NCI-H1436 (cell line): ENCODE measurements at places on chromosomes 5 and 9.
A peak's percentile ranks its signal among the peaks of the same experiment; 100 is the strongest.

DNA sequence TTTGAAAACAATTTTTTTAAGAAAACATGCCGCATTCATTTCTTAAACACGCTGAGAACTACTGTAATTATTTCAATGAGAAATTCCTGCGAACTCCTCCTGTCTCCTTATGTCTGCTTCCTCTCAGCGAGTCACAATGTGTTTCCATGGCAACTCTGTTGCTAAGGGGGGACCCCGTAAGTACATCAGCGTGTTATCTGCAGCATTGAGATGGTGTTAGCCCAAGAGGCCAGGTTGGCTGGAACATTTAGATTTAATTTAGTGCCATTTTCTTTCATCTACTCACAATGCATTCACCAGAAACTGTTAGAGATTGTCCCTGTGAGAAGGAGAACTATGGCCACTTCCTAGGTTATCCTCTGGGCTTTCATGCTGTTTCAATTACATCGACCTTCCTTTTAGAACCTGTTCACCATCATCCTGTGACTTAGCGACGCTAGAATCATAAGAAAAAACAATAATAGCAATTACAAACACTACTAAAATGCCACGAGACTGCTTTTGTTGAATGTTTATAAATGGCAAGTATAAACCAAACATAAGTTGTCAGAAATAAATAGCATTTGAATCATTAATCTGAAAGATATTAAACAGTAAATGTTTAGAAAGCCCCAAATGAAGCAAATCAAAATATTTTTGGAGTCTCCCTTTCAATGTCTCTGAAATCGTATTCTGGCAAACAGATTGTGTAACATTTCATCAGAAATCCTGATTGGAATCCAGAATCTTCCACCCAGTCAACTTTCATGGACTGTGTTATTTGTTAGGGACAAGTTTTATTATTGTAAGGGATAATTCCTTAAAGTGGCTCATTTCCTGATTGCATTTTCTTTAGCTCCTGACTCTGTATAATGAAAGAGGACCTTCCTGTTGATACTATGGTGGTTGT is 39.7 kb upstream of the SHC3 start:
- DNase-seq: no peak

DNA sequence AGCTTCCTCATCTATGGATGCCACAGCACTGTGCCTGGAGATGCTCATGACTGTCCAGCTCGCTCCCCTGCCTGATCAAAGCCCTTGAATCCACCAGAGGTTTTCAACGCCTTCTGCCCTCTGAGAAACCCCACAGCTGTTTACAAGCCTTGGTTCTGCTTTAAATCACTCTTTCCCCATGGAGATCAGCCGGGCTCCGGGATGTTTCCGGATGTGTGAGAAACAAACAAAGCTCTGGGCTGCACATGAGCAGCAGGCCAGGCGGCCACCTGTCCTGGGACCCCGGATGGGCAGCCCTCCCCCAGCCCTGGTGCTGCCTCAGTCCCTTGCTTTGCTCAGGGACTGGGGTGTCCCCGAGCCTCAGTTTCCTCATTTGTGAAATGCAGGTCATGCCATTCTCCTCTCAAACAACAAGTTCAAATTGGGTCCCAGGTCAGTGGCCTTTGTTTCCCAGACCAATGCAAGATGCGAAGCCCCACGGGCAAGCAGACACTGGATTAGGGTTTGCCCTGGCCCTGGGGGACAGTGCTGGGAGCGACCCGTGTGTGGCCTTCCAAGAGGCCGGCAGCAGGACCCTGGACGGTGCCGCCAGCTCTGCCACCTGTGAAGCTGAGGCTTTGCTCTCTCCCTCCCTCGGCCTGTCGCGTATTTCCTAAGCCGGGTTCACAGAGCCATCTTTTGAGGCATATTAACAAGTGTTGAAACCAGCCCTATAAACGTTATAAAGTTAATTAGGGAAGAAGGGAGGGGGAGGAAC is 42.4 kb upstream of the PHYKPL start:
- DNase-seq: no peak

DNA sequence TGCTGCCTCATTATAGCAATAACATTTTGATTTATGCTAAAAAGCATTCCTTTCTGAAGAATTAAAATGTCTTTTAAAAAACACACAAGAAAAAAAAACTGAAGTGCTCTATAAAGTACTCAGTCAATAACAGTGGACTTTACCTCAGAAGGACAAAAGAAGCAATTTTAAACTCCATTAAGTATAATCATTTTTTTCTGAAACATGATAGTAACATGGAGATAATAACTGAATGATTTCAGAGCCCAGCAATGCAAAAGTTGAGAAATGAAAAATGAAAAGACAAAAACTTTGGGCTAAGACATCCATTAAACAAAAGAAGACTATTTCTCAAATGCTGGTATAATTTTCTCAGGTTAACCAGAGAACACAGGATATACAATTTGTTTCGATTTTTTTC is 78.7 kb downstream of the RFX3 start:
- DNase-seq: no peak

DNA sequence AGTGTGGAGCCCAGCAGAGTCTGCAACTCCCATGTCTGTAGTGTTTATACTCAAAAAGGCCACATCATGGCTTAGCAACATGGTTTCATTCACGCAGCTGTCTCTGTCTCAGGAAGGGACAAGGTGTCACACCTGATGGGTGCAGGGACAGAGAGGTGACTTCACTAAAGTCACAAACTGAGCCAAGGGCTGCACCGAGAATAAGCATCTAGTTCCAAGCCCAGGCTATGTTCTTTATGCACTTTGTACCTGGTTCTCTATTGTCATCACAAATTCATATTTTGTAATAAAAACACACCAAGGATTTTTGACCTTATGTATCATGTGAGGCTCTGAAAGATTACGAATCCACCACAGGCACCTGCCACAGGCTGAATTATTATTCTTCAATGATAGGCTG is 64.9 kb upstream of the STK32A start:
- no peak for DNase-seq

GRCh38 chr9:37324261-37324683 is 98.2 kb upstream of the GRHPR start:
- DNase-seq: peak; percentile 13

DNA sequence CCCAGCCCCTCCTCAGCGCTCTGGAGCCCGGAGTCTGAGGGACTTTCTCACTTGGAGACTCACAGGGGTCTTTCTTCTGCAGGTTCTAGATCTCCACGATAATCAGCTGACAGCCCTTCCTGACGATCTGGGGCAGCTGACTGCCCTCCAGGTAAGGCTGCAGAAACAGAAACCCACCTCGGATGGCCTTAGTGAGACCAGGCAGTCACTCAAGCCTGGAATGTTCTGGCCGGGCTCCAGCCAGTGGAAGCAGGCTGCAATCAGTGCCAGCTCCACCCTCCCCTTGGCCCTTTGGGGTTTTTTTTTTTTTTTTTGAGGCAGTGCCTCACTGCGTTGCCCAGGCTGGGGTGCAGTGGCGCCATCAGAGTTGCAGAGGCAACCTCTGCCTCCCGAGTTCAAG is 7.6 kb downstream of the LRSAM1 start:
- no peak for DNase-seq

DNA sequence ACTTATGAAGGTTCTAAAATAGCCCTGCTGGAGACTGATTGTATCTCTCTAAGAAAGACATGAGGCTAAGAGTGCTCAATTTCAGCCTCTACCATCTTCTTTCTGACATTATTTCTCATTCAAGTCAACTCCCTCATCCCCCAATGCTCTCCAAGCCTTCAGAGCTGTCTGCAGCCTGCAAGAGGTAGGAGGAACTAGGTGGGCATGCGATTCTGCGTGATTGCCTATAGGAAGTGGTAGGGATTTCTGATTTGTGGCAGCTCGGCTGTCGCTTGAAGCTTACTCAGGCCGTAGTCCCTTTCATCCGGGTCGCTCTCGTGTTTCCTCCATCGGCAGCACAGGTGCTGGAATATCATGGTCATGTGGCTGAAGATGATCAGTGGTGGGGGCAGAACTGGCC is 138.1 kb upstream of the KLF9 start:
- DNase-seq: no peak

- DNase-seq: no peak
These were observed 39.4 kb downstream of the KLHL3 start for GRCh38 chr5:137696481-137696880.

DNA sequence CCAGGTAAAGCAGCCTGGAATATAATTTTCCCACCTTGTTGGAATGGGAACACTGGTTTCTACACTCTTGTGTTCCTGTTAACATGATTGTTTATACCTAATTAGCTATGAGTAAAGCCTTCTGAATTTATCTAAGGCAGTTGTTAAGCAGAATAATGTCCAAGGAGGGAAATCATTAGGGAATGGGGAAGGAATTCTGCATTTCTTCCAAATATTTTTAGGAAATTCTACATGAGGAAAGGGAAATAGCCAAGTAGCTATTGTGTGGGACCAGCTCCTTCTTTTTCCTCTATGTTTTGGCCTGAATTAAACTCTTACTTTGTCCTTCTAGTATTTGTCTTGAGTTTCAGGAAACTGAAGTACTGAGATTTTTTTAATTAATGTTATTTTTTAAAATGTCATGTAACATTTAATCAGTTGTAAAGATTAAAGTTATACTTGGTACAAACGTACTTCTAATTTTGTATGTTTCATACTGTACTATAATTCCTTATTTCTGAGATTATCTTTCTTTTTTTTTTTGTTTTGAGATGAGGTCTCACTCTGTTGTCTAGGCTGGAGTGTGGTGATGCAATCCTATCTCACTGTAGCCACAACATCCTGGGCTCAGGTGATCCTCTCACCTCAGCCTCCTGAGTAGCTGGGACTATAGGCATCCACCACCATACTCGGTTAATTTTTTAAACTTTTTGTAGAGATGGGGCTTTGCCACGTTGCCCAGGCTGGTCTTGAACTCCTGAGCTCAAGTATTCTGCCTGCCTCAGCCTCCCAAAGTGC is 28.5 kb downstream of the ANKDD1B start:
- DNase-seq: no peak

GRCh38 chr5:64144425-64145215 is 21.0 kb upstream of the RNF180 start:
- no peak for DNase-seq

GRCh38 chr5:150540615-150541396 is 32.9 kb downstream of the NDST1 start:
- no peak for DNase-seq

DNA sequence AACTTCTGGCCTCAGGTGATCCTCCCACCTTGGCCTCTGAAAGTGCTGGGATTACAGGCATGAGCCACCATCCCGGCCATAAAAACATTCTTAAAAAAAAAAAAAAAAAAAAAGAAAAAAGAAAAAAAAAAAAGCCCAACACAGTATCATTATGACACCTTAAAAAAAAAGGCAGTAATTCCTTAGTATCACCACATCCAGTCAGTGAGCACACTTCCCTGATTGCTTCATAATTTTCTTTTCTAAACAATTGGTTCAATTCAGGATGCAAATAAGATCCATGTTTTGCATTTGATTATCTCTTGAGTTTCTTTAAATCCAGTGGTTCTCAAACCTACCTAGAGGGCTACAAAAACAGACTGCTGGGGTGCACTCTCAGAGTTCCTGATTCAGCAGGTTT is 182.5 kb downstream of the CDK5RAP2 start:
- DNase-seq: no peak

DNA sequence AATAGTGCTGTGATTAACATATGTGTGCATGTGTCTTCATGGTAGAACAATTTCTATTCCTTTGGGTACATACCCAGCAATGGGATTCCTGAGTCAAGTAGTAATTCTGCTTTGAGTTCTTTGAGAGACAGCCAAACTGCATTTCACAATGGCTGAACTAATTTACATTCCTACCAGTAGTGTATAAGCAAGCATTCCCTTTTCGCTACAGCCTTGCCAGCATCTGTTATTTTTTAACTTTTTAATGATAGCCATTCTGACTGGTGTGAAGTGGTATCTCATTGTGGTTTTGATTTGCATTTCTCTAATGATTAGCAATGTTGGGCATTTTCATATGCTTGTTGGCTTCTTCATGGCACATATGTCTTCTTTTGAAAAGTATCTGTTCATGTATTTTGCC is 308.5 kb downstream of the ARRDC3 start:
- DNase-seq: no peak

GRCh38 chr5:143386725-143387124 is 16.8 kb downstream of the NR3C1 start:
- DNase-seq: no peak

DNA sequence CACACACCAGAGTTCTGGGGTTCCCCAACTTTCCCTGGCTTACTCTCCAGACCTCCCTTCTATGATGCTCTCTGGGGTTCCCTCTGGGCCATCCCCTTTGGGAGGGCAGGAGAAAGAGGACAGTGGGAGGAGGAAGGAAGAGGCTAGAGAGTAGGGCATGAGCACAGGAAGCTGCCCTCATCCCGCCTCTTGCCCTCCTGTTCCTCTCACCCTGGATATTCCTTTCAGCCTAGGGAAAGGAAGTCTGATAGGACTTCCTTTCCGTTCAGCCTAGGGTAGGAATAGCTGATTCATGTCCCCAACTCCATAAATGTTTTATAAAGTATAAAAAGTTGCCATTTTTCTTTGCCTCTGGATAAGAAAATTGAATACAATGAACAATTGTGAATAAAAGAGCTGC is 7.4 kb downstream of the MAP1B start:
- no peak for DNase-seq

- no peak for DNase-seq
These were observed 429.1 kb upstream of the IRX4 start for GRCh38 chr5:2311851-2312250.

GRCh38 chr5:39076757-39077728 is 2.8 kb upstream of the RICTOR start:
- DNase-seq: no peak

- DNase-seq: no peak
These were observed 1129.2 kb downstream of the DTWD2 start for GRCh38 chr5:117859176-117859575.

DNA sequence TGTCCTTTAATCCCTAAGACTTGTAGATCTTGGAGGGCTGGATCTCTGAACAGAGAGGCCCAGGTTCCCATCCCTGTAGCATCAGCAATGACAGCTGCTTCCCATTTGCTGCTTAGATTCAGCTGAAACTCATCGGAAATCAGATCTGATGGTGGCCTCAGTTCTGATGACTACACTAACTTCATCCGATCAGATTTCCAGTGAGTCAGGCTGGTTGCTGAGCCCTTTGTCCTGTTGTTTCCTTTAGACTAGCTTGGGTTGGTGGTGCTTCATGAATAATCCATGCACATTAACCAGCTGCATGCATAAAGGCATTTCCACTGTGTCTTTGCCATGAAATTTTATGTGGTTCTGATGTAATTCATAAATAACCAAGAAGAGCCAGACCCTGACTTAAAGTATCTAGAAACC is 195.2 kb upstream of the TUT7 start:
- DNase-seq: no peak

GRCh38 chr9:120524038-120524437 is 55.9 kb downstream of the CDK5RAP2 start:
- no peak for DNase-seq
